ENCODE measurements at places on chromosomes 12 and 14. TPM values are rescaled to one million over a fixed set of nuclear protein-coding genes. Genes with fewer than 3 reads are reported as not detected.

The RILPL2 gene
- total RNA-seq = 1.2 TPM

The MGAT2 gene
- total RNA-seq = 32.2 TPM

The KRT74 gene
- not detected for total RNA-seq

The ENDOU gene
- 0.31 TPM for total RNA-seq

The OR4K13 gene
- total RNA-seq = not detected

The VDR gene
- total RNA-seq = 0.40 TPM

The SERPINA10 gene
- not detected for total RNA-seq

DNA sequence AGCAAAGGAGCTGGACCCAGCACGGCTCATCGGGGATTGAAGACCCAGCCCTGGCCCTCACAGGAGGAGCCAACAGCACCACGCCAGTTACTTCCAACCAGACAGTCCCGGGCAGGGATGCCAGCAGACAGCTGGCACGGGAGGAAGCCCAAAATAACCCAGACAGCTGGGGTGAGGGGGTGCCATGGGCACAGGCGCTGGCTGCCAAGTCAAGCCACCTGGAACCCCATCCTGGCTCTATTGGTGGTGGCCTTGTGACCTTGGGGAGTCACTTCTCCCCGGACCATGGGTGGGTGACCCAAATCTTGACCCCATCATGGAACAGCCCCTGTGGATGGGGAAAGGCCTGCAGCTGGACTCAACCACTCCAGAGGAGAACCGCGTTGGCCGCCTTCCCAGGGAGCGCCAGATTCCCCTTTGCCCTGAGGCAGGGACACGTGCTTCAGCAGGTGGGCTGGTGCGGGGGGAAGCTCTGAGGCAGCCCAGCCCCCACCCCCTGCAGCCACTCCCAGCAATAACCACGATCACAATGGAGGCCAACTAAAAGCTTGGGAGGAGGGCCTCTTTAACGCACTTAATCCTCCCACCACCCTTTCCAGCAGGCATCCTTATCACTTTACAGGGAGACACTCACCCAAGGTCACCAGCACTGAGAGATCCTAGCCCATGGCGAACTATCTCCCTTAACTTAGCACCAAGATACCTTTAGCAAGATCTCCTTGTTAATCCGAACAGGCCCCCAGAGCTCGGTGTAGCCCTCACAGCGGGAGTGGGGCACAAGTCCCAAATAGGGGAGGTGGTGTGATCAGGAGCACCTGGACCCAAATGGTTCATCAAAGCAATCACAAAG, 4.7 kb upstream of the RHOF start:
- H3K4me3 ChIP-seq = peak overlapping the region; percentile 31
- H3K4me1 ChIP-seq = peaks cover 77% of the 10 kb centered on the region
- peaks cover 5% of the 10 kb centered on the region for H3K27me3 ChIP-seq
- peak; percentile 88 for DNase-seq

- H3K4me3 ChIP-seq = no peak overlapping the region
- H3K36me3 ChIP-seq = no peaks in the 10 kb centered on the region
- H3K27me3 ChIP-seq = no peaks in the 10 kb centered on the region
- no peaks in the 10 kb centered on the region for H3K4me1 ChIP-seq
These were observed 458.3 kb upstream of the SEL1L start for GRCh38 chr14:81991998-81992397.

DNA sequence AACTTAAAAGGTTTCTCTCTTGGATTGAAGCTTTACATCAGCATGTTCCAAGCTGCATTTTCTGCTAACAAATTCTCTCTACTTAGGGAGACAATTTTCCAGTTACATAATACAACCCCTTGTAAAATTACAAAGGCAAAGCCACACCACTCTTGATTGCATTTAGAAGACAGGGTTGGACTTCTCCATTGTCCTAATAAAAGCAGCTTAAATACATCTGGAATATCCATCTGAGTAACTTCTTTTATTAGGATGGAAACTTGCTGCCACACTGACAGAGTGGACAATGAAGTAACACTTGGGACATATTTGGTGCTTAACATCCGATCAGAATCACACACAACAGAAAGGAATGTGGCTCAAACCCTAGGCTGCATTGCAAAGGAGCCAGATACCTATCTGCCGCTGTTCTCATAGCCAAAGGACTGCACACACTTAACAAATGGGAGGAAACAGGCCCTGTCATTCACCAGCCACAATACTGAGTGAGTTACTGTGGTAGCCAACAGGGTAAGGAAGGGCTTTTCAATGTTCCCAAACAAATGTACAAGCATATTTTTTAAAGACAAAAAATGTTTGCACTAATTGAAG, 157.2 kb downstream of the PAX9 start:
- no peaks in the 10 kb centered on the region for H3K36me3 ChIP-seq
- H3K4me1 ChIP-seq = no peaks in the 10 kb centered on the region
- no peaks in the 10 kb centered on the region for H3K27me3 ChIP-seq
- DNase-seq = peak; percentile 46
- H3K27ac ChIP-seq = no peak overlapping the region
- H3K4me3 ChIP-seq = no peak overlapping the region

- DNase-seq = peak; percentile 47
- H3K27ac ChIP-seq = peak overlapping the region; percentile 23
- H3K36me3 ChIP-seq = no peaks in the 10 kb centered on the region
- H3K4me1 ChIP-seq = peaks cover 38% of the 10 kb centered on the region
- no peak overlapping the region for H3K4me3 ChIP-seq
These were observed 2.4 kb upstream of the JDP2 start for GRCh38 chr14:75425446-75425845.

DNA sequence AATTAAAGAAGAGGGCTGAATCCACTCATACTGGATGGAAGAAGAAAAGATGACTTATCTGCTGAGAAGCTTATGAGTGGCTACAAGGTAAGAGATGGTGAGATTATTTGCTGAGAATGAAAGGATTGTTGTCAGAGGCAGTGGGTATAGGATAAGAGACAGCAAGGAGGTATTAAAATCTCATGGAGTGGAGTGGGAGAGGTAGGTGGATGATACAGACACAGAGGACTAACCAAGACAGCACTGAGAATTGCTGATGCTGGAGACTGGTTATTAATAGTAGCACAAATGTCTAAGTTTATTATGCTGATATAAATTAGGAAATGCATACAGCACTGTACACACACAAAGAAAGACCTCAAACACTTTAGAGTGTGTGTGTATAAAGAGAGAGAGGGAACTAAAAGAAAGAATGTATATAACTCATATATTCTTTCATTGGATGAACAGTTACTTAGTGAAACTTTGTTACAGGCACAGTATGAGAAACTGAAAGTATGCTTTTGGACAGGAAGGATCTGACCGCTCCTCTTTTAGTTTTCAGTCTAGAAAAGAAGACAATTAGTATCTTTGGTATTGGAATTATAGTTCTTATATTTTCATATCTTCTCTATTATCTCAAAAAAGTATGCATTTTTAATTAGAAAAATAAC, 543.1 kb downstream of the LRFN5 start:
- no peaks in the 10 kb centered on the region for H3K4me1 ChIP-seq
- H3K27ac ChIP-seq = no peak overlapping the region
- H3K27me3 ChIP-seq = no peaks in the 10 kb centered on the region
- DNase-seq = no peak
- H3K4me3 ChIP-seq = no peak overlapping the region
- no peaks in the 10 kb centered on the region for H3K36me3 ChIP-seq

- peaks cover 4% of the 10 kb centered on the region for H3K4me1 ChIP-seq
- no peak overlapping the region for H3K4me3 ChIP-seq
- H3K36me3 ChIP-seq = no peaks in the 10 kb centered on the region
- no peak overlapping the region for H3K27ac ChIP-seq
These were observed 26.6 kb upstream of the TMCC3 start for GRCh38 chr12:94676922-94677321.

DNA sequence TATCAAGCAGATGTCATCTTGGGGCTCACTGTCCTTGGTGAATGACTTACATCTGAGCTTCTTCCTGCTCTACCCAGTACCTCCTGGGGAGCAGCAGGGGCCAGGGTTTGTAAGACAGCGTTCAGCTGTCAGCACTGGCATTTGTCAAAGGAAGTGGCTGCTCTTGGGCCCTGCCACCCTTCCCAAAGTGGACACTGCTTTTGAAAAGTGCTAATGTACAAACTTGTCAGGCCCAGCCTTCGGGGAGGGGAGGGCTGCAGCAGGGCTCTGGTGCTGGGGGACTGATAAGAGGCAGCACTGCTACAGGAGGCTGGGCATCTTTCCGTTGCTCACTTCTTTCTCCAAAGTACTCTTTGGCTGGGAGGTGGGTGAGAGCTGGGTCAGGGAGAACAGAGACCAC, 59.8 kb upstream of the RBM19 start:
- DNase-seq = no peak
- H3K27ac ChIP-seq = no peak overlapping the region
- no peak overlapping the region for H3K4me3 ChIP-seq
- H3K4me1 ChIP-seq = no peaks in the 10 kb centered on the region
- H3K36me3 ChIP-seq = no peaks in the 10 kb centered on the region
- peaks cover 2% of the 10 kb centered on the region for H3K27me3 ChIP-seq

- no peak overlapping the region for H3K27ac ChIP-seq
- peaks cover 13% of the 10 kb centered on the region for H3K4me1 ChIP-seq
- H3K36me3 ChIP-seq = no peaks in the 10 kb centered on the region
- no peak overlapping the region for H3K4me3 ChIP-seq
These were observed 1.9 kb downstream of the SYT1 start for GRCh38 chr12:78866518-78866917.

DNA sequence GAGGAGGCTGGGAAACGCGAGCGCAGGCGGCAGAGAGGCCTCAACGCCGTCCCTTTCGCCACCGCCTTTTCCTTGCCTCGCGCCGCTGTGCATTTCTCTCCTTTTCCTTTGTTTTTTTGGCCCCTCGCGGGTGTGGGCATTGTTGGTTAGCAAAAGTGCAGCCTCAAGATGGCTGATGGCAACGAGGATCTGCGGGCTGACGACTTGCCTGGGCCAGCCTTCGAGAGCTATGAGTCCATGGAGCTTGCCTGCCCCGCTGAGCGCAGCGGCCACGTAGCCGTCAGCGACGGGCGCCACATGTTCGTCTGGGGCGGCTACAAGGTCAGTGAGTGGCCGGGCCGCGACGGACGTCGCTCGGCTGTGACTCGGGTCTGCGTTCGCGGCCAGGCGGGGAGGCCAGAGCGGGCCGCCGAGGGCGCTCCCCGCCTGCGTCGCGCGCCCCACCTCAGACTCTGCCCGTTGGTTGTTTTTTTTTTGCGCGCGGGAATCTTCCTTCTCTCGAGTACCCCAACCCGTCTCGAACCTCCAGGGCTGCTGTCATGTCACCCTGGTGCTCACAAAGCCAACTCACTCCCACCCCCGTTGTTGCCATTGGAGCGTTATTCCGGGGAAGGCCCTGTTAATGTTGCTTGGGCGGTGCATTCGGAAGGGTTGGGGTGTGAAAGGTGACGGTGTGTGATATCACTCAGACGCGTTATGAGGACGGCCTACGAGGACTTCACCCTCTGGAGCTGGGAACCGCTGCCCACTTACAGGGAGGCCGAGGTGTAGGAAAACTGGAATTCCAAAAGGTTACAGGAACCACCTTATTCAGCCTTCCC, 558 bp downstream of the KLHDC2 start:
- H3K36me3 ChIP-seq = peaks cover 5% of the 10 kb centered on the region
- no peaks in the 10 kb centered on the region for H3K27me3 ChIP-seq
- H3K4me1 ChIP-seq = peaks cover 22% of the 10 kb centered on the region
- peak; percentile 67 for DNase-seq
- peak overlapping the region; percentile 96 for H3K27ac ChIP-seq
- H3K4me3 ChIP-seq = peak overlapping the region; percentile 87

- no peak overlapping the region for H3K27ac ChIP-seq
- H3K4me1 ChIP-seq = no peaks in the 10 kb centered on the region
- H3K27me3 ChIP-seq = no peaks in the 10 kb centered on the region
- no peak for DNase-seq
- no peak overlapping the region for H3K4me3 ChIP-seq
These were observed 9.7 kb upstream of the PLBD1 start for GRCh38 chr12:14577344-14577743.

DNA sequence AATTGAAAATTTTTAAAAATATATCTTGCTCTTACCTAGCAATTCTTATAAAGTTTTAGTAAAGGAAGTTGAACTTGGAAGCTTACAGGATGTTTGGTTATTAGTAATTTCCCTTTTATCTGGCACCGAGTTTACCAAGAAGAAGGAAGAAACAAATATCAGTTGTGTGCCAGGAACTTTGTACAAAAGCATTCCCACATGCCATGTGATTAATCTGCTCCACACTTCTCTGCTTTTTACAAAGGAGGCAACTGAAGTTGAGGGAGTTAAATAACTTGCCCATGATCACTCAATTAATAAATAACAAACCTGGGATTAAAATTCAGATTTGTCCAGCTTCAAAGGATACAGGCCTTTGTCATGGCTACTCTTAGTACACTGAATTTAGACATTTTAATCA, 122.5 kb upstream of the BCAT1 start:
- no peaks in the 10 kb centered on the region for H3K27me3 ChIP-seq
- no peak overlapping the region for H3K27ac ChIP-seq
- H3K36me3 ChIP-seq = no peaks in the 10 kb centered on the region
- no peaks in the 10 kb centered on the region for H3K4me1 ChIP-seq
- DNase-seq = peak; percentile 29
- no peak overlapping the region for H3K4me3 ChIP-seq

DNA sequence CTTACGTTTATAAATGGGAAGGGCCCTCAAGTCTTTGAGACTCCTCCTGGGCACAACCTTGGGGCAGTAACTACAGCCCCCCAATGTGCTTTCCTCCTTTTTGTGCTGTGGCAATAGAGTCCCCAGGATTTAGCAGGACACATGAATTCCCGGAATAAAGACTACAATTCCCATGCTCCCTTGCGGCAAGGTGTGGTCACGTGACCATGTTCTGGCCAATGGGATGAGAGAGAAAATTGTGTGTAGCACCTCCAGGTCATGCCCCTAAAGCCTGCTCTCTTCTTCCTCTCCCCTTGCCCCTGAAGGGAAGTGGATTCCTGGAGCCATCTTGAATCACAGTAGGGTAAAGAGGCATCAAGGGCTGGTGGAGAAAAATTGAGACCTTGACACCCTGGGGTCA, 295.1 kb upstream of the SFSWAP start:
- H3K27me3 ChIP-seq = peaks cover 5% of the 10 kb centered on the region
- no peaks in the 10 kb centered on the region for H3K36me3 ChIP-seq
- H3K4me1 ChIP-seq = no peaks in the 10 kb centered on the region
- no peak overlapping the region for H3K27ac ChIP-seq

GRCh38 chr12:46832130-46832704, 6.4 kb upstream of the SLC38A4 start:
- peaks cover 15% of the 10 kb centered on the region for H3K4me1 ChIP-seq
- H3K36me3 ChIP-seq = no peaks in the 10 kb centered on the region
- peaks cover 28% of the 10 kb centered on the region for H3K27me3 ChIP-seq
- peak; percentile 21 for DNase-seq
- H3K4me3 ChIP-seq = peak overlapping the region; percentile 40
- no peak overlapping the region for H3K27ac ChIP-seq

DNA sequence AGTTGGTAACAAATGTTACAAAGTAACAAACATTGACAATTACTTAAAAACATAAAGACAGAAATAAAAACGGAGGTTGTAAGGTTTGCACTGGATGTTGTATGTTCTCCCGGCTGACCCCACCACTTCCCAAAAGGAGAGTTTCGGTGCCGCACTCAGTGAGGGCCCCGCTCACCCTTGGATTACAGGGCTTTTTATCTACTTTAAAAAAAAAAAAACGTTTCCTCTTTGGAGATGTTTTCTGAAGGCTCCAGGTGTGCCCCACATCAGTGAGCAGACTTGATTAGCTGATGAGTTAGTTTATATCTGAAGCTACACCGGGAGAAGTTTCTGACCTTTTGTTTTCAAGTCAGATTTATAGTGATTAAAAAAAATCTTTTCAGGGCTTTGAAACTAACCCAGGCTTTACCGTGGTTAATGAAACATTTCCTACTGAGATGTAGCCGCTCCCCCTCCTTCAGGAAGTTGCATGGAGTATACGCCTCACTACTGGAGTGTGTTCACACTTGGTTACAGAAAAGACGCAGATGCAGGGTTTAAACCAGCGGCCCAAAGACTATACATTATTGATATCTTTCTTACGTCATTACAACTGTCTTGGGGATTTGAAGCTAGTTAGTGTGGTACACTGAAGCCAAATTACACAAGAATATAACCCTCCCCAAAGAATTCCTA, 38.0 kb upstream of the BCL7A start:
- no peaks in the 10 kb centered on the region for H3K27me3 ChIP-seq
- no peaks in the 10 kb centered on the region for H3K36me3 ChIP-seq
- no peak overlapping the region for H3K27ac ChIP-seq

Measured in muscle of leg (tissue), 16 donors.